ENCODE measurements at places on chromosomes 11 and 22. TPM values are rescaled to one million over a fixed set of nuclear protein-coding genes. Genes with fewer than 3 reads are reported as not detected.

TECTA gene
- total RNA-seq = 0.57 TPM

C11orf21 gene
- total RNA-seq = 115 TPM

MS4A2 gene
- total RNA-seq = not detected

BAIAP2L2 gene
- 2.7 TPM for total RNA-seq

RAB39A gene
- total RNA-seq = 0.18 TPM

FJX1 gene
- total RNA-seq = not detected

GNG3 gene
- total RNA-seq = not detected

GGTLC3 gene
- total RNA-seq = not detected

SSTR3 gene
- 13.7 TPM for total RNA-seq

MFNG gene
- 235 TPM for total RNA-seq

DNA sequence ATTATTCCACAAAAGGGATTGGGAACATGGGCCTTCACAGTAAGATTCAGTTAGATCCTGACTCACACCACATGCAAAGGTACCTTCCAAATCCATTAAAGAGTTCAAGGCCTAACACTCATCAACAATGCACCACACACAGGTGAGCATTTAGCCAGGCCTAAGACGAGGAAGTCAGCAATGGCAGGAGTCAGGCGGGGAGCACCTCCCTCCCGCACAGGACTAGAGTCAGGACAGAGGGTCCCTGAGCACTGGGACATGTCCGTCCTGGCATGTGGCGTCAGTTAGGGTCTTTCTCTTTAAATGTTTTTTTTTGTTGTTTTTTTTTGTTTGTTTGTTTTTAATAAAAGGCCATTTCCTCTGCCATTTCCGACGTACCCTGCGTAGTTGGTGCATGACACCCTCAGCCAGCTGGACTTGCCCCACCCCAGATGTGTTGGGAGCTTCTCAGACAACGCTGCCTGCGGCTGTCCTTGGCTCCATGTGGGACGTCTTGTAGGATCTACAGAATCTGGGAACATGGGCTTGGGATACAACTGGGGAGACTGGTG is 1458.6 kb downstream of the BRD1 start:
- no peaks in the 10 kb centered on the region for H3K4me1 ChIP-seq
- no peak overlapping the region for H3K4me3 ChIP-seq
- no peaks in the 10 kb centered on the region for H3K36me3 ChIP-seq

GRCh38 chr11:72001834-72002591 is 3.3 kb downstream of the IL18BP start:
- H3K4me3 ChIP-seq = no peak overlapping the region
- peaks cover 36% of the 10 kb centered on the region for H3K4me1 ChIP-seq
- H3K27me3 ChIP-seq = no peaks in the 10 kb centered on the region
- peaks cover 4% of the 10 kb centered on the region for H3K36me3 ChIP-seq

- H3K4me3 ChIP-seq = no peak overlapping the region
- peaks cover 27% of the 10 kb centered on the region for H3K27me3 ChIP-seq
These were observed 9.7 kb downstream of the MRGPRF start for GRCh38 chr11:69003301-69003865.

- H3K27ac ChIP-seq = no peak overlapping the region
- no peak overlapping the region for H3K4me3 ChIP-seq
- no peak for DNase-seq
- H3K27me3 ChIP-seq = no peaks in the 10 kb centered on the region
- peaks cover 71% of the 10 kb centered on the region for H3K4me1 ChIP-seq
- H3K36me3 ChIP-seq = no peaks in the 10 kb centered on the region
These were observed 13.2 kb downstream of the SIK3 start for GRCh38 chr11:117084992-117085391.

DNA sequence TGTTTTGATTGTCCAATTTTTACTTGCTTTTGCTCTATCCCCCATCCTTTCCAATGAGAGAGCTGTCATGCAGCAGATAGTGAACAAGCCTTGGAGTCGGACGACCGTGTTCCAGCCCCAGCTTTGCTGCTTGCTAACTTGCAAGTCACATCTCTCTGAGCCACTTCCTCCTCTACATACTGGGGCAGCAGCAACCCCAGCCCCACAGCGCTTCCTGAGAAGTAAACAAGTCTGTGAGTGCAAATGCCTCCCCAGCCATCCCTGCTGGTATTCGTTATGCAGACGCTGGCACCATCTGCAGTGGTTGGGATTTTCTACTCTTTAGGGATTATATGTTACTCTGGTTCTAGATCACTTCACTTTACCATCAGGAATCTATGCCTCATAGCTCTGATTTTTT is 35.0 kb downstream of the TPBGL start:
- peak overlapping the region; percentile 91 for H3K4me3 ChIP-seq
- H3K27ac ChIP-seq = peak overlapping the region; percentile 99
- DNase-seq = peak; percentile 73
- H3K36me3 ChIP-seq = peaks cover 39% of the 10 kb centered on the region
- H3K27me3 ChIP-seq = no peaks in the 10 kb centered on the region

- DNase-seq = no peak
- H3K4me3 ChIP-seq = no peak overlapping the region
- H3K27me3 ChIP-seq = peaks cover 19% of the 10 kb centered on the region
- H3K36me3 ChIP-seq = no peaks in the 10 kb centered on the region
These were observed 106.5 kb upstream of the SYT13 start for GRCh38 chr11:45392591-45393091.

DNA sequence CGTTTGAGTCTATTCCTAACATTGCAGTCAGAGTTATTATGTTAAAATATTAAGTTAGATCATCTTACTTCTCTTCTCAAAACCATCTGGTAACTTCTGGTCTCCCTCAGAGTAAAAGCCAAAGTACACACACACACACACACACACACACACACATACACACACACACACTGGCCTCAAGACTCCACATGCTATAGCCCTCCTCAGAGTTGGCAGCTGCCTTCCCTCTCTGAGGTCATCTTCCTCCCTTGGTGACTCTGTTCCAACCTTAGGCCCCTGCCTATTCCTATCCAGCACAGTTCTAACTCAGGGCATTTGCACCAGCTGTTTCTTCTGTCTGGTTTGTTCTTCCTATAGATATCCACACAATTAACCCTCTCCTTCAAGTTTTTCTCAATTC is 272.0 kb upstream of the SESN3 start:
- DNase-seq = no peak
- H3K4me3 ChIP-seq = no peak overlapping the region
- H3K27me3 ChIP-seq = peaks cover 1% of the 10 kb centered on the region
- no peaks in the 10 kb centered on the region for H3K36me3 ChIP-seq

DNA sequence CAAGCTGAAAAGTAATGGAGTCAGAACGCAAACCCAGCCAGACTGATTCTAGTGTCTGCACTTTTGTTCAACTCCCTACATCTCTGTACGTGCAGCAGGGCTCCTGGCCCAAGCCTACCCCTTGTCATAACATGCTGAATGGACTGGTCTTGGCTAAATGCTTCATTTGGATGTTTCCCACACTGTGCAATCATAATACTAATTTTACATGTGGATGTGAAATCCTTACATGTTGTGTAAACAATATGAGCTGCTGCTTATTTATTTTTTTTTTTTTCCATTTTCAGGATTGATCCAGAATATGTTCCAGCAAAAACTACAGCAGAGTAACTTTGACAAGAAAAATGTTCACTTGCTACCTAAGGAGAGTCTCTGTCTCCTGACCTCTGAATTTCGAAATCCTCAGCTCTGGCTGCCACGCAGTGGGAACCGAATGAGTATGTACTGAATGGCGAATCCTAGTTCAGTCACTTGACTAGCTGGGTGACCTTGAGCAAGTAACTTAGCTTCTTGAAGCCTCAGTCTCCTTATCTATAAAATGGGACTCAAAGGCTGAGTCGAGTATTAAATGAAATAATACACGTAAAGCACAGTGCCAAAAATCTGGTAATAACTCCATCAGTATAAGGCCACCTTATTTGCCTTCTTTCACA is 133.4 kb downstream of the EHF start:
- no peaks in the 10 kb centered on the region for H3K36me3 ChIP-seq
- H3K27me3 ChIP-seq = peaks cover 13% of the 10 kb centered on the region
- H3K4me3 ChIP-seq = no peak overlapping the region
- DNase-seq = no peak
- H3K27ac ChIP-seq = no peak overlapping the region

- H3K36me3 ChIP-seq = no peaks in the 10 kb centered on the region
- H3K4me1 ChIP-seq = no peaks in the 10 kb centered on the region
- DNase-seq = no peak
- H3K27me3 ChIP-seq = no peaks in the 10 kb centered on the region
- no peak overlapping the region for H3K4me3 ChIP-seq
These were observed 49.0 kb downstream of the ARHGAP42 start for GRCh38 chr11:100735949-100736675.

DNA sequence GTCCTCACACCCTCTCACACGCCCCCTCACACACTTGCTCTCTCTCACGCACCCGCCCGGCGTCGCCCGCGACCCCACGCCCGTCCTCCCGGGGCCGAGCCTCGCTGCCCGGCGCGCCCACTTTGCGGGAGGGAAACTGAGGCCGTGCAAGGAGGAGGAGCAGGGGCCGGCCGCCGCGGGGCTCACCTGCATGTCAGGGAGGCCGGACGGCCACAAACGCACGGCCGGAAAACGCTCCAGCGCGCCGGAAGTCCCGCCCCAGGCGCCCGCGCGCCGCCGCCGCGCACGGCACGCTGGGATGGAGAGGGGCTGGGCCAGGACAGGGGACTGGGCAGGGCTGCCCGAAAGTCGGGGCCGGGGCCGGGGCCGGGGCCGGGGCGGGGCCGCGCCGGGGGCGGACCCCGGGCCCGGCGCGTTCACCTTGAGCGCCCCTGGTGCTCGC is at the start of gene CHID1:
CHID1 (minus strand) TSS at position 222 of the 442 bp plus-strand sequence. CDS start 5,994 bp downstream, outside the sequence.
- H3K36me3 ChIP-seq = peaks cover 7% of the 10 kb centered on the region
- no peaks in the 10 kb centered on the region for H3K27me3 ChIP-seq

GRCh38 chr22:36326178-36327161 is 61.3 kb downstream of the MYH9 start:
- H3K4me3 ChIP-seq = no peak overlapping the region
- H3K27ac ChIP-seq = peak overlapping the region; percentile 96
- H3K4me1 ChIP-seq = peaks cover 61% of the 10 kb centered on the region

- no peak for DNase-seq
- peaks cover 29% of the 10 kb centered on the region for H3K36me3 ChIP-seq
- H3K4me1 ChIP-seq = peaks cover 47% of the 10 kb centered on the region
- no peaks in the 10 kb centered on the region for H3K27me3 ChIP-seq
These were observed 8.0 kb downstream of the AHNAK start for GRCh38 chr11:62538470-62539237.

DNA sequence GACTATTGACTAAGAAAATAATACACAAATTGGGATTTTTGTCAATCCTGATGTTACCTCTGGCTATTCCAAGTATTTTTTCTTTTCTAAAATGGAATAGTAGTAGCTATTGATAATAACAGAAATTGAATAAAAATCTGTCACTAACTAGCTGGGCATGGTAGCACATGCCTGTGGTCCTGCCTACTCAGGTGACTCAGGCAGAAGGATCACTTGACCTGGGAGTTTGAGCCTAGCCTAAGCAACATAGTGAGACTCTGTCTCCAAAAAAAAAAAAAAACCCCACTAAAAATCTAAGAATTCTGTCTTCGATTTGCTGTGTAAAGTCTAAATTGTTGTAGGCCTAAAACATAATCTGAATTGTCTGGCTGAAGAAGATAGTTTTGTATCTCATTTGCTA is 42.2 kb downstream of the FAM118A start:
- H3K4me3 ChIP-seq = no peak overlapping the region
- no peaks in the 10 kb centered on the region for H3K36me3 ChIP-seq
- no peaks in the 10 kb centered on the region for H3K27me3 ChIP-seq
- DNase-seq = no peak
- H3K4me1 ChIP-seq = peaks cover 12% of the 10 kb centered on the region

- no peak overlapping the region for H3K27ac ChIP-seq
- H3K4me1 ChIP-seq = peaks cover 45% of the 10 kb centered on the region
- H3K27me3 ChIP-seq = no peaks in the 10 kb centered on the region
- DNase-seq = no peak
These were observed 651 bp upstream of the C11orf42 start for GRCh38 chr11:6204706-6205105.

GRCh38 chr11:56843816-56844215 is 95.3 kb upstream of the OR9G4 start:
- H3K4me1 ChIP-seq = no peaks in the 10 kb centered on the region
- no peak overlapping the region for H3K4me3 ChIP-seq
- no peaks in the 10 kb centered on the region for H3K36me3 ChIP-seq
- H3K27ac ChIP-seq = no peak overlapping the region
- no peak for DNase-seq
- peaks cover 42% of the 10 kb centered on the region for H3K27me3 ChIP-seq

All from naive thymus-derived CD8-positive, alpha-beta T cell (primary cell).